ENCODE measurements at places on chromosomes 6 and 20.
A peak's percentile ranks its signal among the peaks of the same experiment; 100 is the strongest.

DNA sequence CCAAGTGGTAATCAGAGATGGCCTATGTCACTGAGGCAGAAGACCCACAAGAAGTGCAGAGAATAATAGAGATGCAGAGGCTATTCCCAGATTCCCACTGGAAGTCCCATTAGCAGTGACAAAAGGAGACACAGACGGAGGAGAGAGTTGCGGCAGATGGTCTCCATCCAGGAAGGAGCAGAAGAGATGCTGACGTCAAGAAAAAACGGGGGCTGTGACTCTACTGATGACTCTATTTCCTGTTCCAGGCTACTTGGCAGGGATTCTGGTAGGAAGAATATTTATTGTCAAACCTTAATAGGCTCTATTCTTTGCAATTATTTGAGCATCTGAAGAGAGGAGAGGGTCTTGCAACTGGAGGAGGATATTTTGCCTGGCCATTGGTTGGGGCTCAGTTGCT is 246.0 kb upstream of the ECI2 start:
- DNase-seq = no peak

GRCh38 chr6:37339741-37340638 is 13.8 kb upstream of the RNF8 start:
- no peak for DNase-seq

GRCh38 chr20:17421493-17421892 is 109.7 kb downstream of the BFSP1 start:
- no peak for DNase-seq

GRCh38 chr20:4949833-4950178 is 51.5 kb downstream of the SLC23A2 start:
- DNase-seq = no peak

GRCh38 chr20:3654326-3655130 is 8.7 kb downstream of the GFRA4 start:
- no peak for DNase-seq

- DNase-seq = no peak
Observed at GRCh38 chr6:17439243-17439993, 46.0 kb downstream of the CAP2 start.

- DNase-seq = no peak
Observed at GRCh38 chr6:316753-317038, 24.4 kb downstream of the DUSP22 start.

DNA sequence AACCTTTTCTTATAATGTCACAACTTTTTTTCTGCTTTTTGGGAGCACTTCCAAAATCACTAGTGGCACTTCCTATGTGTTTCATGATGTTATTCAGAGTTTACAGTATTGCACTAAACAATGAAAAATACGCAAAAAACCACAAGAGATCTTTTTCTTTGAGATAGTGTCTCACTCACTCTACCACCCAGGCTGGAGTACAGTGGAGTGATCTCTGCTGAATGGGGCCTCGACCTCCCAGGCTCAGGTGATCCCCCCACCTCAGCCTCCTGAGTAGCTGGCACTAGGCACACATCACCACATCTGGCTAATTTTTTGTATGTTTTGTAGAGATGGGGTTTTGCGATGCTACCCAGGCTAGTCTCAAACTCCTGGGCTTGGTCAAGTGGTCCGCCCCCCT is 158.7 kb downstream of the COL21A1 start:
- DNase-seq = no peak

DNA sequence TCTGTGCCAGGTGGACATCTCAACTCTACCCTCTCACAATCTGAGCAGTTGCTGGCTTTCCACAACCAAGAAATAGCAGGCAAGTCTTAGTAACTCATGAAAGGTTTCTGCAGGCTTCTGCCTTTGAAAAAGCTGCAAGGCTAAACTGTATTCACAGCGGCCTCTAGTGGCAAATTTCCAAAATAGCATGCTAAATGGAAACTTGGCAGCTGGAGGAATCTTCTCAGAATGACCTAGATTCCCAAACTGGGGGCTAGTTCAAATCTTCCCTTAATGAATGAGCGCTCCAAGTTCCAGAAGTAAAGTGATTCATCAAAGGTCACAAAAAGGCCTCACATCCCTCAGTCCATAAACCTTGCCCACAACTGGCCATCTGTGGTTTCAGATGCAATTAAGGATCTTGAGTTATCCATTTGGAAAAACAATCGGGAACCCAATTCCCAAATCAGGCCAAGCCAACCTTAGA is 11.9 kb upstream of the CPNE5 start:
- peak; percentile 64 for DNase-seq

DNA sequence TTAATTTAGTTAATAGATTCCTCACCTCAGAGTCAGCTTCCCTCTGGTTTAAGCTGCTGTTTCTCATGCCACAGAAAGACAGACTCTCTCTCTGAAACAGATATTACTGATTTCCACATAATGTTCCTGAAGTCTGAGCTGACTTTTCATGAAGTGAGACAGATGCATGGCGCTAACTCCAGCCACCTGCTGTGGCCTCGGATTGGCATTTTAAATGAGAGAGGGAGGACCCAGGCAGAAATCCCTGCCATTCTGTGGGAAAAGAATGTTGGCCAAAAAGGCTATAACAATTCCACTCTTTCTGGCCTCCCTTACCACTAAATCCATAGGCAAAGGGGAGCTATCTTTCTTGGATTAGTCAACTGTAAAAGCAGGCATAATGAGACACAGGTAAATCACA is 354.1 kb upstream of the CDH4 start:
- no peak for DNase-seq

DNA sequence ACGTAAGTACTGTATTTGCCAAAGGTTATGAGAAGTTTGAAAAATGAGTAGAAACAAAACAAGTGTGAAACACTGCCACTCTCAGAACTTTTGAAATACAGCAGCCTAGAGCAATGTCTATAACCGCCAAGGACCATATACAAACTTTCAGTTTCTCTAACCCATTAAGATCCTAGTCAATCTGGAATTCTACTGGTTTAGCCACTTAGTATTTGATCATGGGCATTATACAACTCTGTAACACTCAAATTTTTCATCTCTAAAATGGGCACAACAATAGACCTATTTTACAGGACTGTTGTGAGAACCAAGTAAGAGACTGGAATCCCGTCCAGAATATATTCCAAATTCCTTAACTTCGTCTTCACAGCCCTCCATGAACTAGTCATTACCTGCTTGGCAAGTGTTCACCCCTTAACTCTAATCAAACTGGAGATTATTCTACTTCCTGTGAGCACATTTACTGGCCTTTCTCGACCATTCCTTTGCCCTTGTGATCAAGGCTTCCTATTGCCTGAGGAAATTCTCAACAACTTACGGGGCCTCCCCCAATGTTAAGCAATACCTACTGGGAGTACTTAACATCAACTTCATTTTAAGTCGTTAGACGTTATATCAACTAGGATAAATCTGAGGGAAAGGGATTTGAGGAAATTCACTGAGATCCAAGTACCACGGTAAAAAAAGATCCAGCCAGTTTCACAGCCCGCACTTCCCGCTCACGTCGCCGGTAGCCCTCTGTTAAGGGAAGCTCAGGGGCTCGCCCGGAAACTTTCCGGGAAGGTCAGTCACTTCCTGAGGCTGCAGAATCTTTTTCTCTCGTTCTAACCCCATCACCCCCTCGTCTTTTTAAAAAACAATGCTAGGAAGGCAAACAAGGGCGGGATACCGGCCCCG is 1.1 kb downstream of the EIF2S2 start:
- no peak for DNase-seq

GRCh38 chr6:87237804-87238203 is 82.4 kb downstream of the ZNF292 start:
- DNase-seq = peak; percentile 7

GRCh38 chr6:139820210-139820609 is 445.8 kb upstream of the CITED2 start:
- DNase-seq = peak; percentile 6

- no peak for DNase-seq
Observed at GRCh38 chr6:34876472-34876871, 11.4 kb downstream of the TAF11 start.

- DNase-seq = peak; percentile 80
Observed at GRCh38 chr20:38152621-38153221, 12.3 kb downstream of the TGM2 start.

DNA sequence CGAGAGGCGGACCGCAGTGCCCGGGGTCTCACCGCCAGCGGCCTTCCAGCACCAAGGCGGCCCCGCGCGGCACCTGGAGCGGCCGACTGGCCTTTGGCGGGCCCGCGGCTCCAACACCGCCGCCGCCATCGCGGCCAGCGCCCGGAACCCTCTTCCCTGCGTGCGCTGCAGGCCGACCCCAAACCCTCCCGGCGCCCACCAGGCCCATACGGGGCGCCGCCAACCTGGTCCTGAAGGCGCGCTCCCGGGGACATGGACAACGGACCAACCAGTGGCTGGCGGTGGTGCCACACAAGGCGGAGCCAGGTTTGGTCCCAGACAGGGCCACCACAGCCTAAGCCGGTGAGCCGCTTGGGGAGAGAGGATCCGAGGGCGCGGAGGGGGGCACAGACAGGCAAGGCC is 1514.8 kb upstream of the DEFB115 start:
- no peak for DNase-seq

GRCh38 chr6:9921366-9921765 is 493.5 kb downstream of the TFAP2A start:
- DNase-seq = no peak

GRCh38 chr6:130282234-130282995 is 59.7 kb upstream of the SAMD3 start:
- DNase-seq = no peak

- no peak for DNase-seq
Observed at GRCh38 chr6:139846538-139847456, 472.3 kb upstream of the CITED2 start.

DNA sequence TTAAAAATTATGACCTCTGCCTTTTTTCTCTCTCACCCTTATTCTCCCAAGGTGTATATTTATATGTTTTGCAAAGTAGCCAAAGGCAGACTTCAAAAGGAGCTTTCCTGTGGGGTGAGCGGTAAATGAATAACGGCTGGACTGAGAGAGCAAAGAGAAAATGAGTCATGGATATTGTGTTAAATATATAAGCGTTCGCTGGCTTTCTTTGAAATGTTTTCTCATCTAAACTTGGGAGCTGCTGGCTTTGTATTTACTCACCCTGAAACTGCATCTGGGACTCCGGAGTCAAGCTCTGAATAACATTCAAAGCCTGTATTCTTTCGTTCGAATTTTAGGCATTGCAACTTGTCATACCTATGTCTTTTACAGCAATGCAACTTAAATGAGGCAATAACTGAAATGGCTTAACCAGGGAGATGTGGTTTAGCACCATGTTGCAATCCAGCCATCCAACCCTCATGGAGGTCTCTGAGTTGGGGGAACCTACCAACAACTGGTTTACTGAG is 32.0 kb downstream of the ATXN1 start:
- DNase-seq = no peak

GRCh38 chr6:54267798-54268197 is 40.4 kb upstream of the TINAG start:
- DNase-seq = no peak

- DNase-seq = no peak
Observed at GRCh38 chr6:70685494-70686180, 18.0 kb downstream of the SMAP1 start.

- no peak for DNase-seq
Observed at GRCh38 chr20:14142964-14143627, 147.8 kb downstream of the MACROD2 start.

- DNase-seq = no peak
Observed at GRCh38 chr6:19297880-19298279, 539.3 kb upstream of the ID4 start.

DNA sequence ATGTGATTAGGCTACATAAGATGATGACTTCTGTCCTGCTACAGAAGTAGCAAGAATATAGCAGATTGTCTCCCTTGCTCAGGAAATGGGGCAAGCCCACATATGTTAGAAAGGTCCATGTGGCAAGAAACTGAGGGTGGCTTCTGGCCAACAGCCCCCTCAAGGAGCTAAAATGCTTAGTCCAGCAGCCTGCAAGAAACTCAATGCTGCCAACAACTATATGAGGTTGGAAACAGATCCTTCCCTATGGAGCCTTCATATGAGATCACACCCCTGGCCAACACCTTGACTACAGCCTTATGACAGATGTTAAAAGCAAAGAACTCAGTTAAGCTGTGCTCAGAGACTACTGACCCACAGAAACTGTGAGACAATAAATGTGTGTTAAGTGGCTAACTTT is 22.1 kb downstream of the PTPRT start:
- DNase-seq = no peak

DNA sequence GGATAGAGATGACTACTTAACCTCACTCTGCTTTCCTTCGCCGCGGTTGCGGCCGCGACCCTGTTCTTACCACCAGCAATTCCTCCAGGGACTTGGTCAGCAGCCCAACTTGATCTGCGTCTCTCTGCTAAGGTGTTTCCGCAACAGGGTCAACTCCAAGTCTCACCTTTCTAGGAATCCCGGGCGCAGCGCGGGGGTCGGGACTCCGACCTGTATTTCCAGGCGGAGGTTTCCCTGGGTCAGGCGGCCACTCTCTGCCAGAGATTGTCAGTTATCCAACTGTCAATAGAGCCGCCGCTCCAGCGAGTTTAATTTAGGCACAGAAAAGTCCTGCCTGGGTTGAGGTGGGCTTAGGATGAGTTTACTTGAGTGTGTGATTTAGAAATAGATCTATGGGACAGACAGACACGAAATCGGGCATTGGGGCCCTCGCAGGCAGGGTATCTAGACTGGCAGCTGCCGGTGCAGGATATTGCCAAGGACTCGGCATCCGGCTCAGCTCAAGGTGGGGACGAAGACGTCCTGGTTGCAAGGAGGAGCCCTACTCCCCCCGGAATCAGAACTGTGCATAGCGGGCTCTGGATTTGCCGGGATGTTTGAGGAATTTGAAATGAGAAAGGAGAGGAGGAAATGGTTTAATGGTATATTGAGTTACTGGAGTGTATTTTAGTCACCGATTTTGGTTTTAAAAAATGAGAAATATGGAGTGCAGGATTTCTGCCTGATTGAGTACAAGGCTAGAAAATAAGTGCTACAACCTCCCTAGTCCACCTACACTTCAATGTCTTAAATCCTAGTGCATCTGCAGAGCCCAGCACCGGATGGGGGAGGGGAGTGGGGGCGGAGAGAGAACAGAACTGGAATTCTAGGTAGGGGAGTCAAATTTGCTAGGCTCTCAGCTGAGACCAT is 23.7 kb downstream of the POM121L2 start:
- no peak for DNase-seq

DNA sequence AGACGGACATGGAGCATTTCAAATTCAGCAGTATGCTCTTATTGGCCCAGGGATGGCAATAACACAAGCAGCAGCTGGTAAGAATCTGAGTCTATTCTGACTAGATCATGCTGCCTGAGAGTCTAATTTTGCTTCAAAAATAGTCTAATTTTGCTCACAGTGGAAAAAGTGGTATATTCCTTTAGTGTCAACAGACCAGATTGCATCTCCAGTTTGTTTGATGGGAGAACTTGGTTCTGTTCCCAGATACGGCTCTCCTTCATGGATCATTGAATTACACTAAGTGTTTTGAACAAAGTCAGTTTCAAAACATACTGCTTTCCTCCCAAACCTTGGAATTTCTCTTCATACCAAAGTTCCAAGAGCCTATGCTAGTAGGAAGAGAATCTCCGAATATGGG is 586.1 kb downstream of the RNF144B start:
- DNase-seq = no peak

- DNase-seq = no peak
Observed at GRCh38 chr6:166618866-166619761, 7.9 kb downstream of the RPS6KA2 start.

- DNase-seq = no peak
Observed at GRCh38 chr6:91420243-91420642, 833.4 kb upstream of the MAP3K7 start.
